ENCODE measurements at places on chromosomes 7 and 10.

GRCh38 chr10:97533888-97534287, 35.2 kb downstream of the UBTD1 start:
- DNase-seq = no peak

- no peak for DNase-seq
These were observed 340.3 kb downstream of the FRMD4A start for GRCh38 chr10:13990392-13990805.

GRCh38 chr10:97081621-97082235, 104.0 kb downstream of the SLIT1 start:
- DNase-seq = no peak

GRCh38 chr10:1473874-1474273, 263.5 kb downstream of the ADARB2 start:
- DNase-seq = no peak

DNA sequence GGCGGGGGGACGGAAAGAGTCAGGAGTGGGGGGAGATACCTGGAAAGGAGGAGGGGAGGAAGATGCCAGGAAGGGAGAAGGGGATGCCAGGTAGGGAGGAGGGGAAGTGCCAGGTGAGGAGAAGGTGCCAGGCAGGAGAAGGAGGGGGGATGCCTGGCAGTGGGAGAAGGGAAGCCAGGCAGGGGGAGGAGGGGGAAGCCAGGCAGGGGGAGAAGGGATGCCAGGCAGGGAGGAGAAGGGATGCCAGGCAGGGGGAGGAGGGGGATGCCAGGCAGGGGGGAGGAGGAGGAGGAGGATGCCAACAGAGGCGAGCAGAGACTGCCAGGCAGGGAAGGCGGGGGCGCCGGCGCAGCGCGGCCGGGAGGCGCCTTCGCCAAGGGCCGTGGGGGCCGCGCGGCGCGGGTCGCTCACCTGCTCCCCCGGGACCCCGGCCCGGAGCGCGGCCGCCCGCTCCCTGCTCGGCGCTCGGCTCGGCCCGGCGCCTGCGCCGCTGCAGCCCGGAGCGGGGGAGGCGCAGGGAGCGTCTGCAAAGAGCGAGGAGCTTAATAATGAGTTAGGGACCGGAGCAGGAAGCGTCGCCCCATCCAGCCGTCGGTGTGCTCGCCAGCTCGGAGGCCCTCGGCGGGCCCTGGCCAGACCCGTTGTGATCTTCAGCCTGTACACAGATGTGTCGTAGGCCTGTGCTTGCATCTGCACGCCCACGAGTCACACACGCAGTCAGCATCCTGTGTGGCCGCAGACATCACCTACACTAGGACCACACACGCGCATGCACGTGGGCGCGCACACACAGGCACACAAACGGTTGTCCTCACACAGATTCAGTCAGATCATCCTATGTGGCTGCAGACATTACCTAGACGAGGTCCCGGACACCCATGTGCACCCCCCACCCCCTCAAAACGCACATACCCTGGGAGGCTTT, 28.4 kb upstream of the SMARCD3 start:
- DNase-seq = peak; percentile 8
